ENCODE measurements at places on chromosomes 5 and 9.

GRCh38 chr5:99614888-99615287 lies 686.1 kb upstream of the CHD1 start:
- no peak for DNase-seq

- DNase-seq = no peak
Observed at GRCh38 chr9:27792971-27793689, 219.8 kb upstream of the C9orf72 start.

GRCh38 chr9:22238809-22239684 lies 207.6 kb upstream of the DMRTA1 start:
- DNase-seq = no peak

DNA sequence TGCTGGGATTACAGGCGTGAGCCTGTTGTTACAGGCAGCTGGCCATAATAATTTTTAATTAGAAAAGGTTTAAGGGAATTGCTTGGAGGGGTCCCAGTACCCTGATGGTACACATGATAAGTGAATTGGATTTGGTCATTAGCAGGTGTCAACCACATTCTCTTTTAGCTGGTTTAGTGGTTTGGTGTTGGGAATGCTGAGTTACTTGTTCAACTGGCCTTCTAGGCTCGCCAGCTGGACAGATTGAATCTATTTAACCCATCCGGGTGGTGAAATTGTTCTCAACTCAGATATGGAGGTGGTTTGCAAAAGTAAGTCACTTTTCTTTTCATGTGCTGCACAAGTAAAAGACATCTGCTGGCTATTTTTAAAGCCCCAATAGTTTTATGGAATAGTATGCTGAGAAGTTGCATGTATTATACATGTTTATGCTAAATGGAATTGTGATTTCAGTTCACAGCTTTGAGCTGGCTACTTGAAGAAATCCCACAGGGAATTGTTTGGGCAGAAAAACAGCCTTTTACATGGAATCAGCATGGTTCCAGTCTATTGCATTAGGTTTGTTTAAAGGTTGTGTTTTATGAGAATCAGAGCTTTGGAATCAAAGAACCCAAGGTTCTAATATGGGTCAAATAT lies 149.8 kb upstream of the SLC28A3 start:
- no peak for DNase-seq

DNA sequence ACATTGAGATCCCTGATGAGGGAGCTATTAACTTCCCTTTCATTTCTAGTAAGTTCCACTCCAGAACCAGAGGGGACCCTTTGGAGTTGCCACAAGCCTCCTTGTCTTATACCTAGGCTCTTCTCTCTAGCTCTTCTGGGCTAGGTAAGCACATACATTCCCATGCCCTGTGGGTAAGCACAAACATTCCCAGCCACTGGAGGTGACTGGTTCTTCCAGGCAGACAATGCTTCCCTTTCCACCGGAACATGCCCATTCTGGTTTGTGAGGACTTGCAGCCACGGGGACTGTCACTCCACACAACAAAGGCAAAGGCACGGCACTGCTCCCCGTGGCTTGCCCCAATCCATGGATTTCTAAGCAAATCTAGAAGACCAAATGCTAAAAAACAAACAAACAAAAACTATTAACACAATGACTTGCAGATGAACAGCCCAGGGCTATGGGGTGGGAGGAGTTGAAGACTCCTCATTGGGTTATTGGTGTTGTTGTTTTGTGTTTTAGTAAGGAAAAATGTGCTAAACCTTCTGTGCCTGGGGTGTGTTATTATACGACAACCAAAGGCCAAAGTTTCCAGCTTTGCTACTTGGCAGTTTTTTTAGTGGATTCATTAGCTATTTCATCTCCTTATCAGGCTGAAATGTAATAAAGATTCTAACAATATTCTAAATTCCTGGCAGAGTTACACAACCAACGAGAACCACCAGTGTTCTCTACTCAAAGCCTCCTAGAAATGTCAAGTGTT lies 276.2 kb downstream of the SYK start:
- DNase-seq = no peak

- no peak for DNase-seq
Observed at GRCh38 chr5:138985256-138985655, 110.1 kb upstream of the LRRTM2 start.

DNA sequence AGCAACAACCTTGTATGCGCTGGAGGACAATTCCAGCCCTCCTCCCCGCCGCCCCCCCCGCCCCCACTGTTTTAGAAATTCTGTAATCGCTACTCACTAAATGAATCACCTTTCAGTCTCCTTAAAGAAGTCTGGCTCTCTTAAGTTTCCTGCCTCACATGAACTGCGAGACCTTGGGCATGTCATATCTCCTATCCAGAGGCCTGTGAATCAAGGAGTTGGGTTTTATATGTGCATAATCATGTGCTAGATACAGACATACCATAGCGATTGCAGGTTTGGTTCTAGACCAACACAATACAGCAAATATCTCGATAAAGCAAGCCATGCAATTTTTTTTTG lies 337 bp upstream of the DMAC1 start:
- no peak for DNase-seq

- no peak for DNase-seq
Observed at GRCh38 chr5:8253376-8253775, 384.4 kb downstream of the MTRR start.

DNA sequence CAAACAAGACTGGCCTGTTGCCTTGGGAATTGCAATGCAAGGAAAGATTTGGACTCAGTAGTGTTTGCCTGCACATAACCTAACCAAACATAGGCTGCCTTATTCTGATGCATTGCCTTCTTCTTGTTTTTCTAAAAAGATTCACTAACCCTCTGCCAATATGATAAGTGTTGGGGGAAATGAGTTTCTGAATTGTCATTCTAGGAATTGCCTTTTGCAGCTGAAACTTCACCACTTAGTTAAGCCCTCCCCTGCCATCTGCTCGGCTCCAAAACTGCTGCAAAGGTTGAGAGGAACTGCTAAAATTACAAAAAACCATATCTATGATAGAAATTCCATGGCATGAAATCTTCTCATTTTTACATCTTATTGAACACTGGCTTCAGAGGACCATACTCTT lies 41.6 kb upstream of the SPATA31D4 start:
- no peak for DNase-seq

All from esophagus squamous epithelium (tissue), 5 donors.